ENCODE measurements at places on chromosomes 6 and 20.
A peak's percentile ranks its signal among the peaks of the same experiment; 100 is the strongest.

GRCh38 chr6:127457456-127458064 is 1.6 kb downstream of the KIAA0408 start:
- peak; percentile 15 for DNase-seq

GRCh38 chr6:26115226-26115625 is 28.0 kb downstream of the HFE start:
- no peak for DNase-seq

GRCh38 chr6:25694366-25694765 is 42.4 kb downstream of the SCGN start:
- no peak for DNase-seq

DNA sequence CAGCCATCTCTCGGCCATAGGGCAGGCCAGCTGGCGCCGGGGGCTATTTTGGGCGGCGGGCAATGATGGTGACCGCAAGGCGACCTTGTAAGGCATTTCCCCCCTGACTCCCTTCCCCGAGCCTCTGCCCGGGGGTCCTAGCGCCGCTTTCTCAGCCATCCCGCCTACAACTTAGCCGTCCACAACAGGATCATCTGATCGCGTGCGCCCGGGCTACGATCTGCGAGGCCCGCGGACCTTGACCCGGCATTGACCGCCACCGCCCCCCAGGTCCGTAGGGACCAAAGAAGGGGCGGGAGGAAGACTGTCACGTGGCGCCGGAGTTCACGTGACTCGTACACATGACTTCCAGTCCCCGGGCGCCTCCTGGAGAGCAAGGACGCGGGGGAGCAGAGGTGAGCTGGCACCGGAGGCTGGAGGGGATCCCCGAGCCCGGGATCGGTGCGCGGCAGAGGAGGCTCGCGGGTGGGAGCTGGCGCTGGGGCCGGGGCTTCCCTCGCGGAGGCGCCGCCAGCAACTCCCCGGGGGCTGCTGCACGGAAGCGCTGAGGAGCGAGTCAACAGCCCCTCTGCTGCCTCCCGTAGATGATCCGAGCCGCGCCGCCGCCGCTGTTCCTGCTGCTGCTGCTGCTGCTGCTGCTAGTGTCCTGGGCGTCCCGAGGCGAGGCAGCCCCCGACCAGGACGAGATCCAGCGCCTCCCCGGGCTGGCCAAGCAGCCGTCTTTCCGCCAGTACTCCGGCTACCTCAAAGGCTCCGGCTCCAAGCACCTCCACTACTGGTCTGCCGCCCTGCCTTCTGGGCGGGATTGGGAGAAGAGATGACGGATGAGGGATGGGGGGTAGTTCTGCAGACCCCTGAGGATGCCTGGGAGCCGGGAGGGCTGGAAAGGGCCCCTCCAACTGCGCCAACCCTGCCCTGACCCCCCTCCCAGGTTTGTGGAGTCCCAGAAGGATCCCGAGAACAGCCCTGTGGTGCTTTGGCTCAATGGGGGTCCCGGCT is at the start of the genes CTSA and NEURL2:
Gene CTSA, plus strand, starts transcription at position 351 of the 999 bp plus-strand sequence. Its CDS starts 234 bp downstream, at position 585.
Gene NEURL2, minus strand, starts transcription at position 224 of the 999 bp plus-strand sequence. Its CDS starts 217 bp downstream, at position 7.
- peak; percentile 82 for DNase-seq

GRCh38 chr6:37340639-37340943 is 13.2 kb upstream of the RNF8 start:
- DNase-seq, result no peak

- peak; percentile 83 for DNase-seq
These were observed 52.2 kb upstream of the BTN3A2 start for GRCh38 chr6:26312501-26313397.

Measured in CD4-positive, alpha-beta T cell treated with Interleukin-4 for 4 hours (primary cell).